ENCODE measurements at places on chromosomes 1 and 21. TPM values are rescaled to one million over a fixed set of nuclear protein-coding genes. Genes with fewer than 3 reads are reported as not detected.

- no peak for DNase-seq
Observed at GRCh38 chr1:206579747-206580437, 32.4 kb downstream of the EIF2D start.

The FCRL5 gene
- total RNA-seq: 0.48 TPM

DNA sequence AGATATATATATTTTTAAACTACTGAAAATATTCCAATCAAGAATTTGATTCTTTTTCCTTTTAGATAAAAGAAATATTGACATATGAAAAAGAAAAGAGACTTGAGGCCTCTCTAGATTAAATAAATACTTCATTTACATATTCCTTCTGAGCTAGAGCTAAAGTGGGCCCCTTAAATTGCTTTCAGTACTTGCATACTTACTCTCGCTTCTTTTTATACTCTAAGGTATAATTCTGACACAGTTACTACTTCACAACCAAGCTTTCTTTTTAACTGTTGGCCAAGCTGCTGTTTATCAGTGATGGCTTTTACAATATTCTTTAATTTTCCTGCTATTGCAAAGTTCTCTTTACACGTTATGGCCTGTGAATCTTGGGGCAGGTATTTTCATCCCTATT lies 24.6 kb downstream of the EXTL2 start:
- DNase-seq: no peak

The TSACC gene
- not detected for total RNA-seq

- DNase-seq: no peak
Observed at GRCh38 chr1:230976360-230976759, 2.3 kb downstream of the TTC13 start.
